ENCODE measurements at places on chromosomes 2 and 18. TPM values are rescaled to one million over a fixed set of nuclear protein-coding genes. Genes with fewer than 3 reads are reported as not detected.

The PSMA8 gene
- total RNA-seq, result 0.83 TPM

The DAPL1 gene
- not detected for total RNA-seq

The INSIG2 gene
- total RNA-seq, result 38.2 TPM

DNA sequence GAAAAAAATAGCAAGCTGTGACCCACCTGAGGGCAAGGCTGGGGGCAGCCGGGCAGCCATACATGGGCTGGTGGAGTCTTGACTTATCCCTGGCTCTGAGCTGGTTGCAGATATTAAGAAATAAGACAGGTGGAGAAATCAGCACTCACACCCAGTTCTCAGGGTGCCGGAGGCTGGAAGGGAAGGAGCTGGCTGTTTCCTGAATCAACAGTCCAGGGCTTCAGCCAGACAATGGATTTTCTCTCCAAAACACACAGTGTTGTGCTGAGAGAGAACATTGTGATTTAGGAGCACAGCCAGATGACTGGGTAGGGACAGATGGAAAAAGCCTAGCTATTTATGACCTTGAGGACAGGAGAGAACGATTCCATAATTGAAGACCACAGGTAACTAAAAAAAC lies 208.8 kb downstream of the LDLRAD4 start:
- no peak for DNase-seq

DNA sequence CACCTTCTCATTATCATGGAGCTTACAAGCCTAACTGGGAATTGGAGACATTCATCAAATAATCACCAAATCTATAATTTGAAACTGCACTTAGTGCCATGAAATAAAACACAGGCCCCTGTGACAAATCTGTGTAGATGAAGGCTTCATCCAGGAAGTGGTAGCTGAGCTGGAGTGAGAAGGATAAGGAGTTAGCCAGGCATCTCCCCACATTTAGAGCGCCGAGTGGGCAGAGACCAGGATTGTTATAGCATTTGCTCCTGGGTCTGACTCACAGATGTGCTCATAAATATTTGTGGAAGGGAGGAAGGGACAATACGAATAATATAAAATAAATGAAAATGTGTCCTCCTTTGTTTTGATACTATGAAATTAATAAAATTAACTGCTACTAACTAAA lies 2.5 kb upstream of the MAT2A start:
- no peak for DNase-seq

DNA sequence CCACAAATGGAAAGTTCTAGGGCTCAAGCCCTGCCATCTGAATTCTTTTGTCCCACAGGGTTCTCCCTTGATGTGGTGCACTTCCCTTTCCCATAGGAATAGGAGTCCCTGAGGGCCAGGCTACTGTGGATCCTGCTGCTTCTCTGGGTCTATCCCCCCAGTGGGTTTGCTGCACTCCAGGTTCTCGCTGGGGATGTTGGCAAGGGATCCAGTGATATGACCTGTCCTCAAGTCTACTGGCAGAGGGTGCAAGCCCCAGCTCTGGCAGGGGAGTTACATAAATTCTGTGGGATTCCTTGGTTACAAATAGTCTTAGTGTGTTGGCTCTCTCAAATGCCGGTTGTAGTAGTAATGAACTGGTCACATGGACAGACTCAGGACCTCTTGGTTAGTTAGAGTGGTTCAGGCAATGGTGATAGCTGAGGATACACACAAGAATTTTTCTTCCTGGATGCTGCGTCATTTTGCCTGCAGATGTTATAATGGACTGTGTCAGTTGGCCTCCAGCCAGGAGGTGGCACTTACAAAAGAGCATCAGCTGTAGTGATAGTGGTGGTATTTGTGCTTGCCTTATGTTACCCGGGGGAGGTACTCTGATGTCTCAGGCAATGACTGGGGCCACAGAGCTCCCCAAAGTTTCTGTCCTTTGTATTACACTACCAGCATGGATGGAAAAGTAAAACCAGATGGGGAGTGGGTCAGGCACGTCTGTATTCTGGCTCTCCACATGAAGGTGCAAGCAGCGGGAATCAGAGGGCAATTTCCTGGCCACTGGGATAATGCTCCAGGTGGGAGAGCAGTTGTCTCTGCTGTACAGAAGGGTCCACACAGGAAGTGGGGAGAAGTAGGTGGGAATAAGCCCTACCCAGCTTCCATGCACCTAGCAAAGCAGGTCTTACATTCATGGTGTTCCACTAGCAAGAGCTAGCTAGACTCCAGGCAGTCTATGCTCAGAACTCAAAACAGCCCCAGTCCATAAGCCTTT lies 267.9 kb downstream of the SOX11 start:
- no peak for DNase-seq

GRCh38 chr2:219178377-219179175 lies 501 bp downstream of the RETREG2 start:
- DNase-seq, result peak; percentile 57

DNA sequence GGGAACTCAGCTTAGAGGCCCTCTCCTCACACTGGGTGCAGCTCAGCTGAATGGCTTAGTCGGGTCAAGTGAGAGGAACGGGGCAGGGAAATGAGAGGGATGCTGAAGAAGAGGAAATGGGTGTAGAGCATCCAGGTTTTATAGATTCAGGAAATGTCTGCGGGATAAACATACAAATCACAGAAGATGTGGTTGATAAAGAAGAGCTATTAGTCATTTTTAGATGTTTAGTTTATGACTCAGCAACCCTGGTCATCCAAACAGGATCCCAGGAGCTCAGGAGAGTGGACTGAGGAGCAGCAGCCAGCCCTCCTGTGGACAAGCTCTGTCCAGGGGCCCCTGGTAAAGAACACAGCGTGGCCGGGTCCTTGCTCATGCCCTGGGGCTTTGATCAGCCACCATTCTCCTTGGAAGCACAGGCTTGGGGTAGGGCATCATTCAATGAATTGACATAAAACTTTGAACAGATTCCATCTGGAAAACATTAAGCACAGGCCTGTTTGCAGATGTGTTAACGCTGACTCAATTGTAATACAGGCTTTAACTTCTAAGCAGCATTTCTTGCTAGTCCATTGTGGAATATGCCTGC lies 83.0 kb downstream of the NPAS2 start:
- no peak for DNase-seq

- DNase-seq, result no peak
These were observed 54.9 kb downstream of the CERKL start for GRCh38 chr2:181602017-181602416.

The TMEM127 gene
- total RNA-seq, result 42.4 TPM

DNA sequence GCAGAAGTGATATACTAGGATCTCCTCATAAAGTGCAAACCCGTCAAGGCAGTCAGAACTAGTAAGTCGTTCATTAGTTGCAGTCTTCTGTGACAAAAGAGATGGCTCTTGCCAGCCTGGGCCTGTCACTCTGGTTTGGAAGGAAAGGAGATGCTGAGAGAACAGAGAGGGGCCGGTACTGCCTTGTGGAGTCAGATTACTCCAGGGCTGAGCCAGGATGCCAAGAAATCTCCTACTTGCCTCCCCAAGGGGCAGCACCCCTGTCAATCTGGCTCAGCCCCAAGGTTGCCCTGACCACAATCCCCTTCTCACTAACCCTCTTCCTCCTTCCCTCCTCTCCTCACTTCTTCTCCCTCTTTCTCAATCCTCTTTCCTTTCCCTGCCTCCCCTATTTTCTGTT lies 62.9 kb upstream of the ASPRV1 start:
- no peak for DNase-seq

DNA sequence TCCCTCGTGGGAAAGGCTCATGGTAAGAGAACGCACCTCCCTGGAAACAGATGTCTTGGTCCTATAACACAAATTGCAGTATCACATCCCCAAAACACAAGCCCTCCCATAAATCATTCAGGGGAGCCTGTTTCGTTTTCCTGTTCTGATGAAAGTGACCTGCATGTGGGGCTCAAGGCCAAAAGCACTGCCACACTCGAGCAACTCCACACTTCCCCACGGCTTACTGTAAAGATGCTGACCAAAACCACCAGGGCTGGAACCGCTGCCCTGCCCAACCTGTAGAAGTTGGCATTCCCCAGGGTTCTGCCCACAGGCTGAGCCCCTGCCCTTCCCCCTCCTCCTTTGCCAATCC lies 139.7 kb downstream of the BCL11A start:
- no peak for DNase-seq

DNA sequence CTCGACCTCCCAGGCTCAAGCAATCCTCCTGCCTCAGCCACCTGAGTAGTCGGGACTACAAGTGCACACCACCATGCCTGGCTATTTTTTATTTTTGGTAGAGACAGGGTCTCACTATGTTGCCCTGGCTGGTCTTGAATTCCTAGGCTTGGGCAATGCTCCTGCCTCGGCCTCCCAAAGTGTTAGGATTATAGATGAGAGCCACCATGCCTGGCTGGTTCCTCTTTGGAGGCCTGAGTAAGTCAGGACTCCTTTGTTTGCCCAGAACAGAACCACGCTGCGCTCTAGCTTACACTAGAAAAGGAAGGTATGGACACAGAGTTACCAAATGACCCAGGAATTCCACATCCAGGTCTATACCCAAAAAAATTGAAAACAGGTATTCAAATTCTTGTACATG lies 135.9 kb upstream of the SLC1A4 start:
- no peak for DNase-seq

The DYSF gene
- total RNA-seq, result not detected

DNA sequence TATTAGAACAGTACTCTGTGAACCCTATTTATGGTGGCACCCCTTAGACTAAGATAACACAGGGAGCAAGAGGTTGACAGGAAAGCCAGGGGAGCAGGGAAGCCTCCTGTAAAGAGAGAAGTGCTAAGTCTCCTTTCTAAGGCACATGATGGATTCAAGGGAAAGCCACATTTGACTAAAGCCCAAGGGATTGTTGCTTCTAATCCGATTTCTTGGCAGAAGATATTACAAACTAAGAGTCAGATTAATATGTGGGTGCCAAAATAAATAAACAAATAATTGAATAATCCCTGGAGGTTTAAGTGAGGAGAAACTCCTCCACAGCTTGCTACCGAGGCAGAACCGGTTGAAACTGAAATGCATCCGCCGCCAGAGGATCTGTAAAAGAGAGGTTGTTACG lies 333.2 kb downstream of the SOX11 start:
- no peak for DNase-seq

Measured in activated CD4-positive, alpha-beta memory T cell treated with anti-CD3 and anti-CD28 coated beads, Interleukin-2, amount 10 ng/mL, durations not matched to agents 7 days and 5 days (primary cell).